ENCODE measurements at places on chromosomes 12 and 14.

DNA sequence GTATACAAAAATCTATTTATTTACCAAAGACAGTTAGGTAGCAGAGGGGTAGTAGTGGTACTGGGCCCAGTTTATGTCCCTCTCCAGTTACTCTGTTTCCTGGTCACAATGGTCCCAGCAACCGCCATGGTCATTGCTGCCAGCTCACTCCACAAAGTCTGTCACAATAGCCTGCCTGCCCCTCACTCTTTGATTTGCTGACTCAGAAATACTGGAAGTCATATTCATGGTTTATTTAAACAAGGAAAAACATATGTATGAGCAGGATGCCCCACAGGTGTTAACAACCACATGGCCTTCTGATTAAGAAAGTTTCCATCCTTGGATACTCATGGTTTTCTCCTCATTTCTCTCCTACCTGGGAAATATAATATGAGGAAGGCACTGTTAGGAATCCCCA lies 49.2 kb downstream of the TSHR start:
- DNase-seq, result no peak

DNA sequence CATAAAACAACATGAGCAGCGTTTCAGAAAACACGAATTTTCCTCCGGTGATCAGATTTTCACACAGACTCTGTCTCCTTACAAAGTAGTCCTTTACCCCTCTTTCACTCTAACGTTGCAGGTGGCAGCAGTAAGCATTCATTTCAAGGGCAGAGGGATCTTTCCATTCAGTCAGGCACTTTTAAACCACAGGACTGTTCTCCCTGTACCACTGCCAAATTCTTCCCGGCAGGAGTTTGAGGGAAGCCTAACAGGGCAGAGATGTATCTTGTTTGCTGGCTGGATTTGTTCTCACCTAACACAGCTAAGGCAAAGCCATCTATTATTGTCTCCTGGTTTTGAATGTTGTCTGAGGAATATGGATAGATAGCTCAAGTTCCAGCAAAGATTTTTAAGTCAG lies 1187.3 kb upstream of the SEL1L start:
- no peak for DNase-seq

GRCh38 chr14:22151121-22151520 lies 437.9 kb downstream of the DAD1 start:
- no peak for DNase-seq

- DNase-seq, result no peak
Measured at GRCh38 chr14:93337143-93337753, 4.4 kb upstream of the BTBD7 start.

GRCh38 chr12:122981036-122981471 lies 573 bp downstream of the ARL6IP4 start:
- no peak for DNase-seq

DNA sequence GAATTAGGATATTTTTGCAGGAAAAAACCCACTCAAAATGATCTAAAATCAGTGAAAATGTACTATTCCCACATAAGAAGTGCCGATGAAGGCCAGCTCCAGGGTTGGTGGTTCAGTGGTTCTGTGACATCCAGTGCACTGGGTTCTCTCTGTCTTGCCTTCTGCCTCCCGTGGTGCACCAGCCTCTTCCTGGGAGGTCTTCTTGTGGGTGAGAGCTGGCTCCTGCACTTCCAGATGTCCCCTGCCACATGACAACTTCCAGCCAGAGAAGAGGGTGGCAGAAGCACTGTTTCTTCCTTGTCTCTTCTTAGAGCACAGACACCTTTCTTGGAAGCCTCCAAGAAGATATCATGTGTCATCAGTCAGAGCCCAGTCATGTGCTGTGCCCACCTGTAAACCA lies 170.9 kb downstream of the PELI2 start:
- DNase-seq, result no peak

DNA sequence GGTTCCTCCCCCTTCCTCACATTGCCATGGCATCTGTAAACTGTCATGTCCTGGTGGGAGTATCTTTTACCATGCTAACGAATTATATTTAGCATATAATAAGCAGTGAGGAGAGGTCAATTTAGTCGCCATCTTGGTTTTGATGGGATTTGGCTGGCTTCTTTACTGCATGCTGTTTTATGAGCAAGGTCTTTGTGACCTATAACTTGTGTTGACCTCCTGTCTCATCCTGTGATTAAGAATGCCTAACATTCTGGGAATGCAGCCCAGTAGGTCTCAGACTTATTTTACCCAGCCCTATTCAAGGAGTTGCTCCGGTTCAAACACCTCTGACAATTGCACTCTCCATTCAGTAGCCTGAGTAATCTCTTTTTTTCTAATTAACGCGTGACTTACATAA lies 2.1 kb upstream of the EIF4B start:
- no peak for DNase-seq

DNA sequence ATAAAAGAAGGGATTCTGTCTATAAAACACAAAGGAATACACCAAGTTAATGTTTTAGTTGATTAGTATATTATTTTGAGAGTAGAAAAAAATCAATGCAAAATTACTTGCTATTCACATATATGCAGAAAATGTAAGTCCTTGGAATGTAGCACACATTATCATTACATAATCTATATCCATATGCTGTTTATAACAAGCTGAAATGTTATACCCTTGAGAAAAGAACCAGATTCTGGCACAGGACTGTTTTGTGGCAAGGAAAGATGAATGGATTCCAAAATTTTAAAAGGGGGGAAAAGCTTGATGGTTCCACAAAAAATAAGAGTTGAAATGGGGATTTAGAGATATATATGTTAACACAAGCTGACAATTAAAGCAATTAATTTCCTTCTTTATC lies 153.6 kb downstream of the MSRB3 start:
- no peak for DNase-seq

DNA sequence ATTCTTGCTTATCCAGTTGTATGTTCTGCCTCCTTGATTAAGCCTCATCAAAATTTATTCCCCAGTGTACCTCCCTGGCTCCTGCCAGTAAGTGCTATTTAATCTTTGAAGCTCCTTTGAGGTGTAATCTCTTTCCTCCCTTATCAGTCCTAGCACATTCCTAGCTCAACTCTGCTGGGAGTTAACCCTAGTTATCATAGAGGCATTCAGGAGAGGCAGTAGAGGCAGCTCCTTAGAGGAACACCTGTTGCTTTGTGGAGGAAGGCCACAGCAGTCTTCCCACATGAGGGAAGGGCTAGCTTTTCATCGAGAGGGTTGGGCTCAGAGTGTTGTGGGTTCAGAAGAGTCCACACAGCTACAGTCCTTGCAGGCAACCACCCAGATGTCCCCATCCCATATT lies 182.4 kb upstream of the ARID2 start:
- no peak for DNase-seq

- no peak for DNase-seq
Measured at GRCh38 chr12:104695453-104696148, 238.9 kb downstream of the CHST11 start.

GRCh38 chr12:12011880-12012260 lies 58.9 kb upstream of the BCL2L14 start:
- no peak for DNase-seq

- DNase-seq, result no peak
Measured at GRCh38 chr14:73236752-73237218, 521 bp upstream of the PAPLN start.
